Muscle of leg (tissue), 16 donors: ENCODE measurements at places on chromosomes 1 and 21. TPM values are rescaled to one million over a fixed set of nuclear protein-coding genes. Genes with fewer than 3 reads are reported as not detected.
A peak's percentile ranks its signal among the peaks of the same experiment; 100 is the strongest.

RIIAD1 gene
- total RNA-seq: 2.7 TPM

KLF18 gene
- total RNA-seq: not detected

PDC gene
- total RNA-seq: not detected

PDZK1IP1 gene
- 0.09 TPM for total RNA-seq

MATN1 gene
- total RNA-seq: 0.71 TPM

FAAH gene
- total RNA-seq: 12.6 TPM

CNIH3 gene
- 2.9 TPM for total RNA-seq

MMEL1 gene
- 0.31 TPM for total RNA-seq

DNA sequence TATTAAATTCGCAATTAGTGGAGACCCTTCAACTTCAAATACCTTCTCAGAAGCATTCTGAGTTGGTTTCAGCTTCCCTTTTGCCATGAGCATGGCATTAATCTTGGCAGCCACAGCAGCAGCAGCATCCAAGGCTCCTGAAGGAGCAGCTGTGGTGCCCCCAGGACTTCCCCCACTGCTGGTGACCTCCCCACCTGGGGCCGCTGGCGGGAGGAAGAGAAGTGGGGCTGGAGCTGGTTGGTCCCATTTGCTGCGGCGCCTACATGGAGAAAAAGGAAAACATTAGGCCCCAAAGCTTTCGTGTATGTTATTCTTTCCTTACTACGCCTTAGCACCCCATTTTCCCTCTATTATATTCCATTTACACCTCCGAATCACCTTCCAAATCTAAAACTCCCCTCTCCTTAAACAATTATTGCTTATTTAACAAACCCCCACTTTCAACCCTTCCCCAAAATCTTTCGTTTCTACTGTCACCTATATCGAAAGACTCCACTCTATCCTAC, 569 bp downstream of the KHDC4 start:
- DNase-seq: peak; percentile 24
- H3K4me3 ChIP-seq: peak overlapping the region; percentile 93
- H3K4me1 ChIP-seq: peaks cover 27% of the 10 kb centered on the region
- H3K27me3 ChIP-seq: no peaks in the 10 kb centered on the region
- peaks cover 34% of the 10 kb centered on the region for H3K36me3 ChIP-seq
- peak overlapping the region; percentile 96 for H3K27ac ChIP-seq

- no peaks in the 10 kb centered on the region for H3K36me3 ChIP-seq
- no peak overlapping the region for H3K4me3 ChIP-seq
- peaks cover 2% of the 10 kb centered on the region for H3K27me3 ChIP-seq
- no peak for DNase-seq
- H3K27ac ChIP-seq: no peak overlapping the region
- H3K4me1 ChIP-seq: peaks cover 8% of the 10 kb centered on the region
Measured at GRCh38 chr1:212281590-212281989, 3.6 kb upstream of the PPP2R5A start.

GRCh38 chr1:8137481-8138244, 111.6 kb upstream of the ERRFI1 start:
- H3K4me3 ChIP-seq: no peak overlapping the region
- H3K4me1 ChIP-seq: peaks cover 26% of the 10 kb centered on the region

- H3K27me3 ChIP-seq: no peaks in the 10 kb centered on the region
- DNase-seq: no peak
- no peak overlapping the region for H3K4me3 ChIP-seq
- no peaks in the 10 kb centered on the region for H3K4me1 ChIP-seq
- no peaks in the 10 kb centered on the region for H3K36me3 ChIP-seq
Measured at GRCh38 chr1:195851016-195851601, 757.1 kb downstream of the KCNT2 start.

DNA sequence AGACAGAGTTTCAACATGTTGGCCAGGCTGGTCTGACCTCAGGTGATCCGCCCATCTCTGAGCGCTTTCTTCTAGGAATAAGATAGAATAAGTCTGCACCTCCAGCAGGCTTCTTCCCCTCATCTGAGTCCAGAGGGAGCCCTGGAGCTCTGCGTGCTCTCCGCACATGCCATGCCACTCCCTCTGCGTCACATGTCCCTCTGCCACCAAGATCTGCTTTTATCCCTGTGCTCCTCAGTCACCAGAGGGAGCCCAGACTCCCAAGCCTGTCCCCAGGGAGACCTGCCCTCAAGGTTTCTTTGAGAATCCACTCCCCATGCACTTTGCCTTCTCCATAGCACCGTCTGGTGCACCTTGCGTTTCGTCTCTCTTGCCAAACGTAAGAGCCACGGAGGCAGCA, 213.0 kb downstream of the CAMTA1 start:
- H3K27ac ChIP-seq: no peak overlapping the region
- no peaks in the 10 kb centered on the region for H3K36me3 ChIP-seq
- peaks cover 2% of the 10 kb centered on the region for H3K27me3 ChIP-seq
- no peaks in the 10 kb centered on the region for H3K4me1 ChIP-seq

- no peak for DNase-seq
- H3K4me3 ChIP-seq: no peak overlapping the region
- H3K27me3 ChIP-seq: no peaks in the 10 kb centered on the region
- peaks cover 9% of the 10 kb centered on the region for H3K36me3 ChIP-seq
Measured at GRCh38 chr1:22915816-22916470, 56.7 kb downstream of the LACTBL1 start.

DNA sequence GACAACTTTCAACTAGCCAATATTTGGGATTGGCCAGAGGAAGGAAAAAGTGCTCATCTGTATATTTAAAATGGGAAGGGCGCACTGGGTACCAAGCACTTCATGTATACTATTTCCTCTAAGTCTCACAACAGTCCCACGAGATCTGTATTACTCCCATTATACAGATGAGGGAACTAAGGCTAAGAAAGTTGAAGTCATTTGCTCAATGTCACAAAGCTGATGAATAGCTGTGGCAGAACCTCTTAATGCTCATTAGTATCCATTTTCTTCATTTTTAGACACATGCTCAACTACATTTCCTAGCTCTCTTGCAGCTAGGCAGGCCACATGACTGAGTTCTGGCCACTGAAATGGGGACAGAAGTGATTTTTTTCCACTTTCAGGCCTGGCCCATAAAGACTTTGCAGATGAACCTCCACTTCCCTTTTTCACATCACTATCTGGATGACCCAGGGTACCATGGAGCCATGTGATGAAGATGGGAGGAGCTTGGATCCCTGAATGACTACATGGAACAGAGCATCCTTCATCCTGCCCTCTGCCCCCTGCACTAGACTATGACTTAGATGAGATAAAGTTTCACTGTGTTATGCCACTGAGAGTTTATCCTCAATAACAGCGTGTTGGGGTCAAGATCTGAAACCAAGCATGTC, 31.8 kb downstream of the ATF3 start:
- no peak overlapping the region for H3K27ac ChIP-seq
- H3K36me3 ChIP-seq: no peaks in the 10 kb centered on the region
- peaks cover 44% of the 10 kb centered on the region for H3K4me1 ChIP-seq
- no peak overlapping the region for H3K4me3 ChIP-seq

- no peak overlapping the region for H3K27ac ChIP-seq
- H3K36me3 ChIP-seq: no peaks in the 10 kb centered on the region
- peaks cover 54% of the 10 kb centered on the region for H3K27me3 ChIP-seq
- H3K4me3 ChIP-seq: no peak overlapping the region
- no peaks in the 10 kb centered on the region for H3K4me1 ChIP-seq
Measured at GRCh38 chr1:47424336-47424982, 8.4 kb downstream of the FOXE3 start.

DNA sequence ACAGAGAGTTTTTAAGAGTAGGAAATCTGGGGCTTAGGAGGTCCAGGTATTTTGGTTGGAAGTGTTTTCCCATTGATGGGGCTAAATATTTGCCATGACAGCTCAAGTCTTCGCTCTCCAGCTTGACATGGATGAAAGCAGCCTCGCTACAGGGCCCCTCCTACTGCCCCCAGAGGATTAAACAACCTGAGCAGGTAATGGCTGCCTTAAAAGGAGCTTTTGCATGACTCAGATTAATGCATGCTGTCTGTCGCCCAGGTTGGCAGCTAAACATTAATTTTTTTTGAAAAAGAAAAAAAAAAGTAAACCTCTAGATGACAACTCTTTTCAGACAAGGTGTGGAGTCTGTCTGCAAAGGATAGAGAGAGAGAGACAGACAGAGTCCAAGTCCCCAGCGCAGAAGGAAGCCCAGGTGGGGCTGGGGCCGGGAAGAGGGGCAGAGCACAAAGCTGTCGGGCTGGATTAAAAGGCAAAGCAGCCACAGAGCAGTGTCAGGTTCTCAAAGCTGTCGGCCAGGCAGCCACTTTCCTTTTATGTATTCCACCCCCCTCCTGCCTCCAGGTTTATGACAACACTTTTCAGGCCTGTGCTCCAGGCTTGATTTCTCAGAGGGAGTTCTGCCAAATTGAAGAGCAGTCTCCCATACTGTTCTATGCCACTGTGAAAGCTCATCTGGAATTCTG, 127.9 kb downstream of the CLIC6 start:
- H3K36me3 ChIP-seq: no peaks in the 10 kb centered on the region
- H3K4me1 ChIP-seq: peaks cover 27% of the 10 kb centered on the region
- peak overlapping the region; percentile 56 for H3K27ac ChIP-seq
- H3K27me3 ChIP-seq: no peaks in the 10 kb centered on the region

- H3K27ac ChIP-seq: no peak overlapping the region
- DNase-seq: no peak
- no peaks in the 10 kb centered on the region for H3K27me3 ChIP-seq
- H3K4me3 ChIP-seq: no peak overlapping the region
- H3K4me1 ChIP-seq: no peaks in the 10 kb centered on the region
Measured at GRCh38 chr1:37821481-37821880, 13.5 kb upstream of the YRDC start.

DNA sequence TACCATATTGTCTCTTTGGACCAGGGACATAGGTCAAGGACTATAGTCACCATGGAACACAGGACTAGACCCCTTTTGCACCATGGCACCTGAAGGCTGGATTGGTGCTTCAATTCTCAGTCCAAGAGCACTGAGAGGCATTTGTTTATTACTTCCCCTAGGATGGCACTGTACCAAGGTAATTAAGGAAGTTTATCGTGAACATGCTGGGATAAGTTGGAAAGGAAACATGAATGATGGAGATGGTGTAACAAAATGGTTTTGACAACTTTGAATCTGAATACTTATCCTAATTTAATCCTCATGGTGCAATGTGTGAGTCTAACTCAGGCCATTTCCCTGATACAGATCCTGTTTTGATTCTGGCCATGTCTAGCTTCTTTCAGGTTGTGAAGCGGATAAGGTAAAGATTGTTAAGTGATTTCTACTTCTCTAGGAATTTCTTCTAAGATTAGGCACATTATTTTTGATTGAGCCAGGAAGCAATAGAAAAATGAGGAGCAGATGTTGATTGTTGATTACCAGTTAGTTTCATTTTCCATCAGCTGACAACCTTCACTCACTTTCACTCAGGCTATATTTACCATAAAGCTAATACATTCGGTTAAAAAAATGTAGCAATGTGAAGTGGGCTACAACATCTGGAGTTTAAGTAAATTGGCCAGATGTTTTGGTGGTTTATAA, 37.3 kb upstream of the SIPA1L2 start:
- peak overlapping the region; percentile 66 for H3K27ac ChIP-seq
- H3K4me1 ChIP-seq: no peaks in the 10 kb centered on the region

- H3K4me1 ChIP-seq: peaks cover 15% of the 10 kb centered on the region
- H3K27ac ChIP-seq: no peak overlapping the region
- peaks cover 80% of the 10 kb centered on the region for H3K27me3 ChIP-seq
- no peak for DNase-seq
- H3K4me3 ChIP-seq: no peak overlapping the region
Measured at GRCh38 chr1:147077081-147077480, 95.2 kb downstream of the PRKAB2 start.

DNA sequence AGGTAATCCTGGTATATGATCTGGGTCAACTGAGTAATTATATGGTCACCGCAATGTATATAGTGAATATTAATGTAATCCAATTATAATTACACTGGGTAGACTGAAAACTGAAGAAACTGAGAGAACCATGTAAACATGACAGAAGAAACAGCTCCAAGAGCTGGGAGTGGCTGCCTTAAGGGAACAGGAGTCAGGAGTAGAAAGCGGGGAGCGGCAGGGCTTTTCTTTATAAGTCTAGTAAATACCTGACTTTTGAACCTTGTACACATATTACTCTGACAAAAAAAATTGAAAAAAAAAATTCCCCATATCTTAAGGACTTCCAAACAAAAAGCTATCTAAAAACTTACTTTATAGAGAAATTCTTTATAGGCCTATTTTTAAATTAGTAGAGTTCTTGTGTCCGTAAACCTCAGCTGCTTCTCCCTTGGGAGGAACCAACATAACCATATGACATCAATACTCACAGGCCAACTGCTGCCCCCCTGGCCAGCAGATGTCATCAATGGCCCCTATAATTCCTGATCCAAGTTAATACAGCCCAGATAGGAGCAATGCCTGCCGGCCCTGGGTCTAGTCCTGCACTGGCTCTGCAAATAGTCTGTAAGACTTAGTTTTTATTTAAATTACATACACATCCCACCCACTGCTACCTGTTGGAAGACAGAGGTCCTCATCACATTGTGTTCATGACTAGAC, 33.8 kb downstream of the THAP3 start:
- no peak overlapping the region for H3K27ac ChIP-seq
- H3K4me3 ChIP-seq: no peak overlapping the region
- no peaks in the 10 kb centered on the region for H3K27me3 ChIP-seq
- H3K4me1 ChIP-seq: no peaks in the 10 kb centered on the region
- peaks cover 10% of the 10 kb centered on the region for H3K36me3 ChIP-seq
- DNase-seq: no peak

DNA sequence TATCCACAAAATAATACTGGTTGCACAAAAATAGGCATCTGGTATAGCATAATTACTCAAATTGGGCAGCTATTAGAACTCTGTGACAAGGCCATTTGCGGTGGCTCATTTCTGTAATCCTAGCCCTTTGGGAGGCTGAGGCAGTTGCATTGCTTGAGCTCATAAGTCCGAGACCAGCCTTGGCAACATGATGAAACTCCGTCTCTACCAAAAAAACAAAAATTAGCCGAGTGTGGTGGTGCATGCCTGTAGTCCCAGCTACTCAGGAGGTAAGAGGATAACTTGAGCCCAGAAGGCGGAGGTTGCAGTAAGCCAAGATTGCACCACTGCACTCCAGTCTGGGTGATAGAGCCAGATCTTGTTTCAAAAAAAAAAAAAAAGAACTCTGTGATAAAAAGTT, 36.7 kb downstream of the PLPP3 start:
- H3K4me3 ChIP-seq: no peak overlapping the region
- H3K27me3 ChIP-seq: no peaks in the 10 kb centered on the region
- no peak overlapping the region for H3K27ac ChIP-seq
- peaks cover 27% of the 10 kb centered on the region for H3K4me1 ChIP-seq
- no peak for DNase-seq

DNA sequence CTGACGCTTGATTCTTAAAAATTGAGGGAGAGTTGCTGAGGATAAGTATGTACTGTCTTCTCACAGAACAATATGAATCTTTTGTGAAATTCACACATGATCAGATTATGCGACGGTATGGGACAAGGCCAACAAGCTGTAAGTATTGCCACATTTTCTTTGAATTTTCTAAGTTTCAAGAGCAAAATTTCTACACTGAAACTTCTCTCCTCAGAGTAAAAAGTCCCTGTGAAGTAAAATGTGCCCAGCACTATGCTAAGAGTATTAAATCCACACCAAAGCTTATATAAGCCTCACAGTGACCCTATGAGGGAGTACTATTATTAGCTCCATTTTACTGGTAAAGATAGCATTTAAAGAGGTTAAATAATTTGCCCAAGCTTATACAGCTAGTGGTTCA, 12.2 kb downstream of the AKIRIN1 start:
- H3K27ac ChIP-seq: no peak overlapping the region
- H3K27me3 ChIP-seq: no peaks in the 10 kb centered on the region
- H3K36me3 ChIP-seq: peaks cover 62% of the 10 kb centered on the region
- DNase-seq: no peak
- H3K4me3 ChIP-seq: no peak overlapping the region

GRCh38 chr1:78358165-78358564, 132.6 kb upstream of the PTGFR start:
- H3K27me3 ChIP-seq: no peaks in the 10 kb centered on the region
- no peak overlapping the region for H3K4me3 ChIP-seq

- no peak overlapping the region for H3K27ac ChIP-seq
- peaks cover 36% of the 10 kb centered on the region for H3K36me3 ChIP-seq
- DNase-seq: no peak
Measured at GRCh38 chr1:31054349-31054748, 11.2 kb downstream of the PUM1 start.
